Right renal cortex interstitium (tissue), 3 donors: ENCODE measurements at places on chromosomes 12 and 14. TPM values are rescaled to one million over a fixed set of nuclear protein-coding genes. Genes with fewer than 3 reads are reported as not detected.

- no peak for DNase-seq
Measured at GRCh38 chr14:26594756-26595545, 2.9 kb downstream of the NOVA1 start.

DNA sequence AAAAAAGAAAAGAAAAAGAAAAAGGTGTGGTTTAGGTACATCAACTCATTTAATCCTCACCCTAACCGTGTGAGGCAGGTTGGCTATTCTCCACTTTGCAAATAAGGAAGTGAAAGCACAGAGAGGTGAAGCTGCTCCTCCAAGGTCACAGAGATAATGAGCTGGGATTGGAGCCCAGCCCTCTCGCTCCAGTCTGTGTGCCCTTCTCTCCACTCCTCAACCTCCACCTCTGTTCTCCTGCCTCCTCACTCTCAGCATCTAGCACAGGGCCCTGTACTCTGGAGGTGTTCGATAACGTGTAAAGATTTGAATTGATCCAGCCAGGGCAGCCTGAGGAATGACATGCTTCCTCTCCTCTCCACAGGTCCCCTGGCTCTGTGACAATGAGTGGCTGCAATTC lies 502.3 kb downstream of the TMEM132D start:
- no peak for DNase-seq

DNA sequence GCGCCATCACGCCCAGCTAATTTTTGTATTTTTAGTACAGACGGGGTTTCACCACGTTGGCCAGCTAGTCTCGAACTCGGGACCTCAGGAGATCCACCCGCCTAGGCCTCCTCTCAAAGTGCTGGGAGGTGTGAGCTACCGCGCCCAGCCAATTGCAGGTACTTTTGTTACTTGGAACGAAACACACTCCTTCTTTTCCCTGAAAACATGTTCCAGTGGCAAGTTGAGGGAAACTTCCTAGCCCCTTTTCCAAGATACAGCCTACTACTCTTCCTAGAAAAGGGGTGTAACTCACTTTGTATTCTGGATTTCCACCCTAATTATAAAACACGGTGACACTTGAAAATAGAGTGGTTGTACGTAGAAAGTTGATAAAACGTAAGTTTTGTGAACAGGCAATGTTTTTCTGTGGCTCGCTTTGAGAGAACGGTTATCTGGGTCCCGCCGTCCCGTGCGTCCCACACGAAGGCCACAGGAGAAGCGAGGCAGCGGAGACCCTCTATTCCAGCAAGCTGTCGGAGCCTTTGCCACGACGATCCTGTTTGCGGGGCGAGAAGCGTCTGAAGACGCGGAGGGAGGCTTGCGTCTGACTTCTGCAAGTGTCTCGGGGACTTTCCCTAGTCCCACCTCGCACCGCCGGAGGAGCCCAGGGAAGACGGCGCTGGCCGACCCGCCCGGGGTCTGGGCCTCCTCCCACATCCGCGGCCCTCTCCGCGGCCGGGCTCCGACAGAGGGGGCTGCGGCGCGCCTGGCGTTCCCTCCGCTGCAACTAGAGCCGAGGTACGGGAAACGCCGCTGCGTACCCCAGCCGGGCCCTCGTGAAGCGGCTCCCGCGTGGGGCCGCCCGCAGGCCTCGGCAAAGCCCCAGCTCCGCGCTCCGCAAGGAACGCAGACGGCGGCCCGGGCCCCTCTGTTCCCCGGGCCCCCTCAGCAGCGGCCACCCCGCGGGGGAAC lies 745 bp downstream of the CDCA4 start:
- DNase-seq, result no peak

DNA sequence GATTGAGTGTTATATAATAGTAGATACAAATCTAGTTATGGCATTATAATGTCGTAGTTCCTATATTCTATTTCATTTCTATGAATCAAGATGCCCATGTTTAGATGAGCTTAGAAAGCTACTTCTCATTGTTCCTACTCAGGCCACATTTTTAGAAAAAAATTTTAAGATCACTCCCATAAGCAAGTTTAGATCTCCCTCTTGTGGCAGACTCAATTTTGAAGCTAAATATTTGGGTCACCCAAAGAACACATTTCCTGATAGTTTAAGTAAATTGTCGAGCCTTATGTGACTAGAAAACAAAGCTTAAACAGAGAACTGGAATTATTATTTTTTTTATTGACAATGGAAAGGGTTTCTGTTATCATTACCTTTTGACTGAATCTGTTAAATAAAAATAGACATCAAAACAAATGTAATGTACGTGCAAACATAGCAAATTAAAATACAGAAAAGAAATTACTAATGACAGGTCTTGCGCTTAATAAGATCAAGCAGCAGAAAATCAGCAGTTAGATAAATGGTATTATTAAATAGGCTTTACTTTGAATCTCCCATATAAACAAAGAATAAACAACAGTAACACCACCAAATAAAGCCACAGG lies 180.2 kb downstream of the ACSS3 start:
- DNase-seq, result no peak

DNA sequence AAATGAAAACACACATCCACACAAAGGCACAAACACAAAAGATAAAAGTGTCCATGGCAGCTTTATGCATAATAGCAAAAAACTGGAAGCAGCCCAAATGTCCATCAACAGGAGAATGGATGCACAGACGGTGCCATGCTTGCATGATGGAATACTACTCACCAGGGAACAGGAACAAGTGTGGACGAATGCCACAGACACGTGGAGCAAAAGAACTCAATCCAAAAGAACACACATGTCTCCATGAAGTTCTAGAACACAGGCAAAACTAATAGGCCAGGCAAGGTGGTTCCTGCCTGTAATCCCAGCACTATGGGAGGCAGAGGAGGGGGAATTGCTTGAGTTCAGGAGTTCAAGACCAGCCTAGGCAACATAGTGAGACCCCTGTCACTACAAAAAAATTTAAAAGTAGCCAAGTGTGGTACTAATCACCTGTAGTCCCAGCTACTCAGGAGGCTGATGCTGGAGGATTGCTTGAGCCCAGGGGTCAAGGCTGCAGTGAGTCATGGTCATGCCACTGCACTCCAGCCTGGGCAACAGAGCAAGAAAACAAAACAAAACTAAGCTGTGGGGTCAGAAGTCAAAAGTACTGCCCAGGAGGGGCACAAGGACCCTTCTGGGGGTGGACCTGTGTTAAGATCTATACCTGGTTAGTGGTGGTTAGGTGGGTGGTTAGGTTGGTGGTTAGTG lies 7.3 kb upstream of the TMEM119 start:
- no peak for DNase-seq

The PTPN21 gene
- 35.5 TPM for polyA plus RNA-seq
